ENCODE measurements at places on chromosomes 7 and 10.
A peak's percentile ranks its signal among the peaks of the same experiment; 100 is the strongest.

GRCh38 chr7:27163288-27164044, 1.9 kb downstream of the HOXA9 start:
- DNase-seq, result no peak

- no peak for DNase-seq
Observed at GRCh38 chr10:1627945-1628344, 109.4 kb downstream of the ADARB2 start.

GRCh38 chr10:43237631-43238446, 29.0 kb downstream of the RASGEF1A start:
- peak; percentile 32 for DNase-seq

DNA sequence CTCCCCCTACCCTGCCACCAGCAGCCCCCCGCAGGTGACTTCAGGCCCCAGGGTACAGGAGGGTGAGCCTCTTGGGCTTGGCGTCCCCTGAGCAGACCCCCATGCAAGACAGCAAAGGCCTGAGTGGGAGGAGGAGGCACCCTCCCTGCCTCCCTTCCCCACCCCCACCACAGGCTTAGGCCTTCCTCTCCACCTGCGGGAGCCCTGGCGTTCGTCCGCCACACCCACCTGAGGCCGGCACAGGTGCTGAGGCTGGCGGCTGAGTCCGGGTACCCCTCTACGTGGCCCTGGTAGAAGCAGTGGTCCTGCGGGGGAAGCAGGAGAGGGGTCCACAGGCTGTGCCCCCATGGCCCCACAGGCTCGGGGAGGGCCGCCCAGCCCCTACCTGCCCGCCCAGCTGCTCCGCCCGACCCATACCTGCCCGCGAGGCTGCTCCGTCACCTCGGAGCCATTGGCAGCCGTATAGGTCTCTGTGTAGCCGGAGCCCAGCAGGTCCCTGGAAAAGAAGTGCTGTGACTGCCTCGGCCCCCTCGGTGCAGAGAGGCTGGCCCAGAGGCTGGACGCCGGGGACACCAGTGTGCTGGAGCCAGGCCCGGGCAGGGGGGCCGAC, 3.0 kb downstream of the ADAM8 start:
- no peak for DNase-seq

DNA sequence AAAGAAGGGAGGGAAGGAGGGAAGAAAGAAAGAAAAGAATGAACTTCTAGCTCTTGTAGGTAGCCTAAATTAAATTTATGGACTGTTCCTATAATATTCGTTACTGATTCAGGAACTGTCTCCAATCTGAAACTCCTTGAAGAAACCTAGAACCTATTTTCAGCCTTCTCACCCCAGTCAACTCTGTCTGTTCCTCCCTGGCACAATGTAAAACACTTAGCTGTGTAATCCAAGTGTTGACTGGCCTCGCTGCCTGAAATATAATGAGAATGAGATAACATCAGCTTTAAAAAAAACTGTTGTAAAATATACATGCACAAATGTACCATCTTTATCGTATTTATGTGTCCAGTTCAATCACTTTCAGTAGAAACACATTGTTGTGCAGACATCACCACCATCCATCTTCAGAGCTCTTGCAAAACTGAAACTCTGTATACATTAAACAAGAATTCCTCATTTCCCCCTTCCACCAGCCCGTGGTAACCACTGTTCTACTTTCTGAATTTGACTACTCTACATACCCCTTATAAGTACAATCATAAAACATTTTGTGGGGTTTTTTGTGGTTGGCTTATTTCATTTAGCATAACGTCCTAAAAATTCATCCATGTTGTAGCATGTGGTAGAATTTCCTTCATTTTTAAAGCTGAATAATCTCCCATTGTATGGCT, 6.3 kb upstream of the C7orf33 start:
- no peak for DNase-seq

GRCh38 chr10:77228559-77228958, 409.0 kb downstream of the KCNMA1 start:
- DNase-seq, result no peak

All from left lobe of liver (tissue), 2 donors.